Fibroblast of skin of abdomen (primary cell): ENCODE measurements at places on chromosomes 7 and 10.

- DNase-seq = no peak
Observed at GRCh38 chr10:32266979-32267378, 80.0 kb downstream of the EPC1 start.

- DNase-seq = no peak
Observed at GRCh38 chr7:83060218-83060617, 102.5 kb downstream of the PCLO start.

- DNase-seq = peak; percentile 71
Observed at GRCh38 chr10:92222603-92223262, 68.1 kb downstream of the CPEB3 start.

DNA sequence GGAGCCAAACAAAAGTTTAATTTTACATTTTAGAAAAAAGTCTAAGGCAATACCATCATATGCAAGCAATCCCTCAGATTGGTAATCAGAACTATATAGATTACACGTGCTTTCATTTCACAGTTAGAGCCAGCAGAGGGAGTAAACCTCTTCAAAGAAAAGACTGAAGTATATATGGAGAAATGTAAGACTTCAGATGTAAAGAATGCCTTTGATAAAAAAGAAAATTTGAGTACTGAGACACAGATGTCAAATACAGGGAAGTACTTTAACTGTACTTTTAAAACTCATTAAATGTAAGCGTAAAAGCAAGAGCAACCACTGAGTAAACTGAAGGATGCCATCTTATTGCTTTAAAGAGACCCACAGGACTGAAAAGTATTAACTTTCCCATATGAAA, 101.4 kb upstream of the FAM133B start:
- peak; percentile 79 for DNase-seq

DNA sequence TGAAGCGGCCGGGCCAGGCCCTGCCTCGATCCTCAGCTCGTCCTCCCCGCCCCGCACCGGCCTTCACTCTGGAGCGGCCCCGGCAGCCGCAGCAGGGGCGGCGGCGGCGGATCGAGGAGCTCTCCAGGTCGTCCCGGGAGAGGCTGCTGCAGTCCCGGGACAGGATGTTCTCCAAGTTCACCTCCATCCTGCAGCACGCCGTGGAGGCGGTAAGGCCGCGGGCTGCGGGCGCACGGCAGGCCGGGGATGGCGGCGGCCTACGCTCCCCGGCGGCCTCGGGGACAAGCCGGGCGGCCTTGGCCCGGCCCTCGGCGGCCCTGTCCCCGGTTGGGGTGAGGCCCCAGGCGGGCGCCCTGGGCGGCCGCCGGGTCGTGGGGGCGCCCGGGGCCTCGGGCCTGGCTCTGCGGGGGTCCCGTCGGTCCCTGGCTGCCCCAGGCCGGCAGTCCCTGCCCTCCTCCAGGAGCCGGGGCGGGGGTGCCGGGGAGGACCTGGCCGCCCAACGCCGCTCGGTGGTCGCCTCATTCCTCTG, 399 bp downstream of the FHIP2A start:
- DNase-seq = peak; percentile 51

- peak; percentile 9 for DNase-seq
Observed at GRCh38 chr10:43305876-43306275, 39.0 kb upstream of the RASGEF1A start.

DNA sequence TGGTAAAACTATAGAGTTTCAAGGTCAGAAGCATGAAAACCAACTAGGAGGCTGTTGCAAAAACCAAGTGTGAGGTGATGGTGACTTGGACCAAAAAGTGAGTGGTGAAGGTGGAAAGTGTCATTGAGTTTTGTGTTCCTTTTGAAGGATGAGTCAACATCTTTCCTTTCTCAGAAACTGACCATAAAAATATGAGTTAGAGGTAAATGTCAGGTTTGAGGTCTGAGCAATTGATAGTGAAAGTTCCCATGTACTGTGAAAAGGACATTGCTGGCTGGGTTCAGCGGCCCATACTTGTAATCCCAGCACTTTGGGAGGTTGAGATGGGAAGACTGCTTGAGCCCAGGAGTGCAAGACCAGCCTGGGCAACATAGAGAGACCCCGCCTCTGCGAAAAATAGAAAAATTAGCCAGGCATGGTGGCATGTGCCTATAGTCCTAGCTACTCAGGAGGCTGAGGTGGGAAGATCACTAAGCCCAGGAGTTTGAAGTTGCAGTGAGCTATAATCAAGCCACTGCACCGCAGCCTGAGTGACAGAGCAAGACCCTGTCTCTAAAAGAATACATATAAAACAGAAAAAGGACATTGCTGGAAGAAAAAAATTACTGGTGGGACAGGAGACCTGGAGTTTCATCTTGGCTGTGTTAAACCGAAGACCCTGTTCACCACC, 89.3 kb upstream of the ARID5B start:
- DNase-seq = no peak
